PC-3 (cell line): ENCODE measurements at places on chromosomes 1 and 21. TPM values are rescaled to one million over a fixed set of nuclear protein-coding genes. Genes with fewer than 3 reads are reported as not detected.
A peak's percentile ranks its signal among the peaks of the same experiment; 100 is the strongest.

- DNase-seq, result no peak
Measured at GRCh38 chr1:58899587-58900271, 115.9 kb upstream of the JUN start.

DNA sequence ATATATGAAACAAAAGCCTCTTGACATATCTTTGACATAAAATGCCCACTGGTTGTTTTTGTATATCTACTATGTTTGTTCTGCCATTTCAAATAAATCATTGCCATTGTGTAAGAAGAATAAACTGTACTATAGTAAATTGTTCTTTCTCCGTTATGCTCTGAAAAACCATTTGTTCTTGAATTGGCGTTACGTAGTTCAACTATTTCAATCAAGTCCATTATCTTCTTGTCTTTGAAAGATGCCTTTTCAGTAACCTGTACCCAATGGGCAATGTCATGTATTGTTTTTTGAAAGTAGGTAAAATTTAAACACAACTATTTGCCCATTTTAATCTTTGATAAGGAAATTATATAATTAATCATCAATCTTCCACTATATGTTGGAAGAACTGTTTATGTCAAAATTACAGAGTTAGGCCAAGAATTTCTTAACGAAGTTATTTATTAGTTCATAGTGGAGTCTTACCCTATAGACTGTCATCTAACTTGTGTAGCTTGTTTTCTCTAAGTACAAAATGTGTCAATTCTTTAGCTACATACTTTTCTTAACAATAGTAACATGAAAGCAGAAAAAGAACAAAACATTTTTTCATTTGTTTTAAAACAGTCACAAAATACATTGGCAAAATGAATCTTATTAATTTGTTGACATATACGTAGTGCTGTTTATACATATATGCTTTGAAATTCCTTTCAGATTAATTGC is 294.8 kb downstream of the PTPRC start:
- no peak for DNase-seq

GRCh38 chr1:207223162-207223561 is 98.3 kb upstream of the CD55 start:
- DNase-seq, result peak; percentile 82

DNA sequence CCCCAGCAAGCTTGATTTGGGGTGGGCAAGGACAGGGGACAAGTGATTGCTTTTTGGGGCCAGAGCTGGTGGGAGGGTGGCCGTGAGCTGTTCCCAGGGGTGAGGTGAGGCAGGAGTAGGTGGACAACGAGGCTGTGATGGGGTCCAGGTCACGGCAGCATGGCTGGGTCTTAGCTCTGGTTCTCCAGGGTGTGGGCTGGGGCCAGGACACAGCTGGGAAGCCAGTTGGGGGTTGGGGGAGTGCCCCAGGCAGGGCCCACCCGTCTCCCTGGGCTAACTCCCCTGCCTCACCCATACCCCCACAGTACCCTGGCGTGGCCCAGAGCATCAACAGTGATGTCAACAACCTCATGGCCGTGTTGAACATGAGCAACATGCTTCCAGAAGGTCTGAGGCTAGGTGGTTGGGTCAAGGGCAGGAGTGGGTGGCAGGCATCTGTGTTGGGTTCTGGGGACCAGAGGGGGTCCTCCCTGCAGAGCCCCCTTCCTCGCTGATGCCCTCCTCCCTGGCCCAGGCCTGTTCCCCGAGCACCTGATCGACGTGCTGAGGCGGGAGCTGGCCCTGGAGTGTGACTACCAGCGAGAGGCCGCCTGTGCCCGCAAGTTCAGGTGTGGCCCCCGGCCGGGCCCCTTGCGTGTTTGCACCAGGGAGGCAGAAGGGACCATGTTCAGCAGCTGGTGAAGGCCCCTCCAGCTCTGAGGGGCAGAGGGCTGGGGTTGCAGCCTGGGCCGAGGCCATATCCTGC is 43.3 kb downstream of the COQ8A start:
- no peak for DNase-seq

GRCh38 chr1:65793359-65793732 is 651 bp downstream of the PDE4B start:
- no peak for DNase-seq

GRCh38 chr1:223234170-223234514 is 91.1 kb upstream of the TLR5 start:
- no peak for DNase-seq

GRCh38 chr21:45894450-45894825 is 87.1 kb upstream of the COL6A1 start:
- DNase-seq, result peak; percentile 17

DNA sequence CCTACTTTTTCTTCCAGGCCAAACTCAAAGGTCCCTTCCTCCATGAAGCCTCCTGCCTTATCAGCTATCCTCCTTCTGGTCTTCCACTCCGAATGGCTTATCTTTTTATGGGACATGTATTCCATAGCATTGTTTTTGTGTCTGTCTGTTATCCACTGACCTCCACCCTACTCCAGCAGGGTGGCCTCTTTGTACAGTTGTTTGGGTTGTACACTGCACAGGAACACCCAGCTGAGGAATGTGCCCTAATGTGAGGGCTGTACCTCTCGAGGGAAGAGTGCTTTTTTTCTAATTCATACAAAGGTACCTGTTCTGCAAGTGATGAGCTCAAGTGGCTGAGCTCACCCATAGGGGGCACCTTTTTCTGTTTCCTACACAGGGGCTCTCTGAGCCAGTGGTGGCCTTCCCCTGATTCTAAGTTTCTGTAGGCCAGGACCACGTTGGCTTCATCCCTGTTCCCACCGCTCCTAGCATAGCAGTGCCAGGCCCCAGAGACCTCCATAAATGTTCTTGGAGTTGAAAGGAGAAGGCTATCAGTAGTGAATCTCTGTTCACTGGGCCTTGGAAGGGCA is 108.2 kb downstream of the FOXD2 start:
- no peak for DNase-seq

GRCh38 chr1:38020396-38020795 is 7.9 kb downstream of the UTP11 start:
- no peak for DNase-seq

DNA sequence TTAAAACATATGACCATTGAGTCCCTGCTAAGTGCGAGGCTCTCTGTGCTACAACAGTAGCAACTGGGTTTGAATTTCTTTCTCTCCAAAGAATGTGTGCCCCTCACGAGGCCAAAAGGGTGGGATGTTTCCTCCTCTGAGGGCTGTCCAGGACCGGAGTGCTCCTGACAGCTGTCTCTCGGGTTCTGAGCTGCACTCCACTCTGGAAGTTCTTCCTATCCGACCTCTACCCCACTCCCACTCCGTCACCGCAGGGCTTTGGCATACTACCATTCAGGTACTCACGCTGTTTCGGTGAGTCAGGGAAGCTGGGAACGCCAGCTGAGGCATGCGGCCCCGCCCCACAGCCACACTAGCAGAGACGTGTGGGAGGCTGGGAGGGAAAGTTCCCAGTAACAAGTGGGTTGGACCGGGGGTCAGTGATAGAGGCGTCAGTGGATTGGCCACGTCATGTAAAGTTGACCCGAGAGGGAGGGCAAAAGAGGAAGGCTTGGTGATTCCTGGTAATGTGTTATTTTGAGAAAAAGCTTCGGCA is 705 bp upstream of the SLC50A1 start:
- peak; percentile 100 for DNase-seq

DNA sequence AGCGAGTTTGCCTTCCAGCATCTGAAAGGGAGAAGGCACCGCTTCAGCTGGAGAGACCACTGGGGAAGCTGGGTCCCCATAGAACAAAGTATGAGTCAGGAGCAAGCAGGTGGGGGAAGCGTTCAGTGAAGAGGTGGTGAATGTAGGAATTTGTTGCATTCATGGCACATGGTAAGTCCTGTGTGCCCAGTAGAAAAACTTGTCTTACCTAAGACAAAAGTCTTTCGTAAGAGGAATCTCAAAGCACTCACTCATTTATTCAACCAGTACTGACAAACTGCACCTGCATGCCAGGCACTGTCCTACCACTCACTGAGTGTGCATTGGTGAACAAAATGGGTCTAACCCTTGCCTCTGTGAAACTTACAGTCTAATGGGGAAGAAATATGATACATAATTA is 9.2 kb upstream of the ERRFI1 start:
- DNase-seq, result no peak

DNA sequence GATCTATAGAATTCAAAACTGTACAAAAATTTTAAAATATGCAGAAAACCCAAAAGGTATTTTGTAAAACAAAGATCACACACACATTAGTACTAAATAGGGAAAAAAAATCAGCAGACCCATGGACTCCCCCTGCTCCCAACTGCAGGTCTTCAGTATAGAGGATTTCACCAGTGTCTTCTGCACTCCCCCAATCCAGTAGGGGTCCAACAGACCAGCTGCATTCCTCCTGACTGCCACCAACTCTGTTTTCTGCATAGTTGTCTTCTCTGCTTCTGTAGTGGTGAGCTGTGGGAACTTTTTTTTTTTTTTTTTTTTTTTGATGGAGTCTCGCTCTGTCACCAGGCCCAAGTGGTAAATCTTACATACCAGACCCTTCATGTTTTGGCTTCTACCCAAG is 21.9 kb downstream of the CLCA2 start:
- DNase-seq, result no peak

DNA sequence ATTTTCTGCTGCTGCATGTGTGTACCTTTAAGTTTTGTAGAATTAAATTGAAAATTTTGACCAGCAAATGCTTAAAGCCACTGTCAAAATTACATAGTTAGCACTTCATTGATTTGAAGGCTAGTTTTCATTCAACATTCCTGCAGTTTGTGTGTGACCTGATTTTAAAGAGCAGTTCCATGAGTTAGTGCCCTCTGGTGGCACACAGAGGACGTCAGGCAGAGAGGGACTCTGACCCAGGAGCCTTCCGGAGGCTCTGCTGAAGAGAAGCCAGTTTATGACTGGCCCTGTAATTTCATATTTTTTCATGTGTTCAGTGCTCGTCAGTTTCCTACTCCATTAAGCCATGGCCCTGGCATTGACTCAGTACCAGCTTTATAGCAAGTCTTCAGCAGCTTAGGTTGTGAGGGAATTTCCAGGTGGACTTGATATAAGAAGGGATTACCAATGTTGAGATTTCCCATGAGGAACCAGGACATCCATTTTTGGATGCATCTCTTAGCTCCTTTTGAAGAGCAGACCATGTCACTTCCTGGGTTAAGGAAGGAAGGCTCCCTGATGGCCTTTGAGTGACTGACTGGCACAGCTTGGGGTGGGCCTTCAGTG is 104.7 kb downstream of the CAMTA1 start:
- peak; percentile 69 for DNase-seq

GRCh38 chr1:50970509-50970887 is 453 bp downstream of the CDKN2C start:
- DNase-seq, result peak; percentile 34

- DNase-seq, result peak; percentile 41
Measured at GRCh38 chr1:245108909-245109308, 45.9 kb upstream of the KIF26B start.

- no peak for DNase-seq
Measured at GRCh38 chr1:2446394-2446793, 29.7 kb upstream of the PLCH2 start.

DNA sequence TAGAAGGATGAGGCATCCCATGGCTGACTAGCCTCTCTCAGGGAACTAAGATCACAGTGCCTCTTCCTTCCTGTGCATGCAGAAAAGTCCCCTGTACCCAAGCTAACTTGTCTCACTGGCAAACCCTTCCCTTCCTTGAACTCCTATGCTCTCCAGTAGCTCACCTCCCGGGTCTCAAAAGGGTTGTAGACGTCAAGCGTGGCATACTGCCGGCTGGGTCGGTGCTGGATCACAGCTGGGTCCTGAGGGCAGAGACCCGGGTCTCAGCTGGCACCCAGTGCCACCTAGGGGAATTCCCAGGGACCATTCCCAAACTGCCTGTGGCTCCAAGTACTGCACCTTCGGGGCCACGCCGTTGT is 688 bp downstream of the SCAMP3 start:
- DNase-seq, result no peak

DNA sequence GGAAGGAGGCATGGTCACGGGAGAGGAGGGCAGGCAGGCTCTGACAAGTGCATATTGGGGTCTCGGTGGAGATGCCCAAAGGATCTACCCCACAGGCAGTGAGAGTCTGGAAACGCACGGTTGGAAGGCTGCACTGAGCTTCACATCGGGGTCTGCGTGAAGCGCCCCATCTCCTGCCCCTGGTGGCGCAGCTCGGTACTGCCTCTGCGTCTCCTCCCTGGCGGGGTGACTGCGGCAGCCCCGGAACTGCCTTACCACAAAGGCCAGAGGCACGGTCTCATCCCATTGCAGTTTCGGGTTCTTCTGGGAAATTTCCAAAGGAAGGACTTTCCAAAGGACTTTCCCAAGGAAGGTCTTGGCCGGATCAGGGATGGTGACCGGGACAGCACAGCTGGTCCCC is 69.2 kb upstream of the AJAP1 start:
- DNase-seq, result peak; percentile 17

GRCh38 chr1:236343246-236343870 is 50.7 kb upstream of the EDARADD start:
- DNase-seq, result no peak

DNA sequence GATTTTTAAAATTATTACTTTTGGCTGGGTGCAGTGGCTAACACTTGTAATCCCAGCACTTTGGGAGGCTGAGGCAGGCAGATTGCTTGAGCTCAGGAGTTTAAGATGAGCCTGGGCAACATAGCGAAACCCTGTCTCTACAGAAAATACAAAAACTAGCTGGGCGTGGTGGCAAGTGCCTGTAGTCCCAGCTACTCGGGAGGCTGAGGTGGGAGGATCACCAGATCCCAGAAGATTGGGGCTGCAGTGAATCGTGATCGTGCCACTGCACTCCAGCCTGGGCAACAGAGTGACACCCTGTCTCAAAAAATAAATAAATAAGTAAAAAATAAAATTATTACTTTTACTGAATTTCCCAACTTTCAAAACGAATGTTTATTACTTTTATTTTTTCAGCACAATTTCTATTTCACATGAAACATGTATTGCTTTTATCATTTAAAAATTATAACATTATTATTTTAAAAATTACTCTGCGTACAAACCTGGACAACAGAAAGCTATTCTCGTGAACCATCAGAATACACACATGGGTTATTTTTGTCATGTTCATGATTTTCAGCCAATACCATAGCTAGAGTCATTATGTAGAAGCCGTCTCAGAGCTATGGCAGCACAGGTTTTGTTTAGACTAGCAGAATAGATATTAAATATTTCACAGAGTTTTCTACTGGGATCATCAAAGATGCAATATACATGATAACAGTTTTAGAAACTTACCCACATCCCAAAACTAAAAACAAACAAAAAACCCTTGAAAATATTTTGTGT is 621 bp downstream of the AMPD1 start:
- no peak for DNase-seq

The TOR1AIP1 gene
- 14.8 and 21.3 TPM in 2 replicates for total RNA-seq

The CLCA1 gene
- total RNA-seq, result not detected in 2 replicates

The MROH7 gene
- total RNA-seq, result not detected in 2 replicates

The ALX3 gene
- not detected in 2 replicates for total RNA-seq

The MAP10 gene
- total RNA-seq, result not detected in 2 replicates

The ASTN1 gene
- not detected in 2 replicates for total RNA-seq

The COL24A1 gene
- 0.07 and 0.17 TPM in 2 replicates for total RNA-seq

The TMEM81 gene
- 6.3 and 7.5 TPM in 2 replicates for total RNA-seq
